ENCODE measurements at places on chromosomes 4 and X. TPM values are rescaled to one million over a fixed set of nuclear protein-coding genes. Genes with fewer than 3 reads are reported as not detected.

The PGAM4 gene
- not detected for total RNA-seq

The KCTD8 gene
- total RNA-seq = not detected

The TCEAL5 gene
- not detected for total RNA-seq

The DDX60 gene
- 43.9 TPM for total RNA-seq

The PNMA3 gene
- not detected for total RNA-seq

The SHROOM4 gene
- 1.8 TPM for total RNA-seq

The TBC1D9 gene
- total RNA-seq = 15.3 TPM

The CEP44 gene
- total RNA-seq = 9.7 TPM

The CSAG2 gene
- total RNA-seq = not detected

Data from M059J (cell line).